Caki2 (cell line): ENCODE measurements at places on chromosomes 7 and 10. TPM values are rescaled to one million over a fixed set of nuclear protein-coding genes. Genes with fewer than 3 reads are reported as not detected.

Gene WDFY4
- not detected in 2 replicates for total RNA-seq

Gene RASSF4
- 2.9 and 3.4 TPM in 2 replicates for total RNA-seq

Gene KLF14
- total RNA-seq, result not detected in 2 replicates

Gene ZP3
- total RNA-seq, result 17.1 and 21.8 TPM in 2 replicates

DNA sequence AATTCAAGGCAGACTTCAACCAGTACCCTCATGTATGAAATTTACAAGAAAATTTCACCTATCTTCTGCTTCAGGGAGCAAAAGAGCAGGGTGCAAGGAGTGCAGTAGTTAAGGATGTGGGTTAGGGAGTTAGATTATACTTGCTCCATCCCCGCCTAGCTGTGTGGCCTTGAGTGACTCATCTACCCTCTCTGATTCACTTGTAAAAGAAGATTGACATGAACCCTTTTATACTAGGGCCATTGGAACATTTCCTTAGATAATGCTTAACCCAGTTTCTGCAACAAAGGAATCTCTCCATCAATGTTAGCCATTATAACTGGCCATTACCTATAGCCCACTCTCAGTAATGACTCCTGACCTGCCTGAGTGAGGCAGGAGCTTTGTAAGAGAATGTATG is 10.2 kb upstream of the HSPA12A start:
- no peak for DNase-seq
